ENCODE measurements at places on chromosomes 3 and 15.

- no peak for DNase-seq
Measured at GRCh38 chr15:82139823-82140268, 94.0 kb upstream of the MEX3B start.

DNA sequence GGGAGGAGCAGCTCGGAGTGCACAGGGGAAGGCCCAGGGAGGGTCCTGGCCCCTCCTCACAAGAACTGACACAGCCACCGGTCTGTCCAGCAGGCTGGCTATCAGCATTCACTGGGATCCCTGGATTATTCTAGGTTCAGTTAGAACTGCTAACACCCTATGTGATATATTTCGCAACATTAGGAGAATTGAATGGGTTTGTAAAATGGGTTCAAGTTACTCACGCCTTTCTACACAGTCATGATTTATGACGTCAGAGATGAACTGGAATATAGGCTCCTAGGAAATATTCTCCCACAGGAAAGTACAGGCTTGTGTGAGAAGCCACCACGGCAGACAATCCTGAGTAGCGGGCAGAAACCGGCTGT lies 969 bp upstream of the BSN start:
- no peak for DNase-seq

GRCh38 chr3:161770484-161771386 lies 274.1 kb downstream of the OTOL1 start:
- DNase-seq: no peak

GRCh38 chr3:187196573-187197334 lies 532 bp upstream of the RTP1 start:
- no peak for DNase-seq

DNA sequence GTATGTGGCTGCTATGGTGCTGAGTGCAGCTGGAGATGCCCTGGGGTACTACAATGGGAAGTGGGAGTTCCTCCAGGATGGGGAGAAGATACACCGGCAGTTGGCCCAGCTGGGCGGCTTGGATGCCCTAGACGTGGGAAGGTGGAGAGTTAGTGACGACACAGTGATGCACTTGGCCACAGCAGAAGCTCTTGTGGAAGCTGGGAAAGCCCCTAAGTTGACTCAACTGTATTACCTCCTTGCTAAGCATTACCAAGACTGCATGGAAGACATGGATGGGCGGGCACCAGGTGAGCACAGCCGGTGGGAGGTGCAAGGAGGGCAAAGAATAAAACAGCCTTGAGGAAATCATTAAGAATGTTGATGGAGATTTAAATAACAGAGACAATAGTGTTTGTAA lies 2.9 kb downstream of the ADPRH start:
- no peak for DNase-seq

GRCh38 chr15:101170568-101171350 lies 81.1 kb downstream of the CHSY1 start:
- no peak for DNase-seq

GRCh38 chr15:27763514-27763913 lies 335.6 kb downstream of the OCA2 start:
- DNase-seq: no peak

DNA sequence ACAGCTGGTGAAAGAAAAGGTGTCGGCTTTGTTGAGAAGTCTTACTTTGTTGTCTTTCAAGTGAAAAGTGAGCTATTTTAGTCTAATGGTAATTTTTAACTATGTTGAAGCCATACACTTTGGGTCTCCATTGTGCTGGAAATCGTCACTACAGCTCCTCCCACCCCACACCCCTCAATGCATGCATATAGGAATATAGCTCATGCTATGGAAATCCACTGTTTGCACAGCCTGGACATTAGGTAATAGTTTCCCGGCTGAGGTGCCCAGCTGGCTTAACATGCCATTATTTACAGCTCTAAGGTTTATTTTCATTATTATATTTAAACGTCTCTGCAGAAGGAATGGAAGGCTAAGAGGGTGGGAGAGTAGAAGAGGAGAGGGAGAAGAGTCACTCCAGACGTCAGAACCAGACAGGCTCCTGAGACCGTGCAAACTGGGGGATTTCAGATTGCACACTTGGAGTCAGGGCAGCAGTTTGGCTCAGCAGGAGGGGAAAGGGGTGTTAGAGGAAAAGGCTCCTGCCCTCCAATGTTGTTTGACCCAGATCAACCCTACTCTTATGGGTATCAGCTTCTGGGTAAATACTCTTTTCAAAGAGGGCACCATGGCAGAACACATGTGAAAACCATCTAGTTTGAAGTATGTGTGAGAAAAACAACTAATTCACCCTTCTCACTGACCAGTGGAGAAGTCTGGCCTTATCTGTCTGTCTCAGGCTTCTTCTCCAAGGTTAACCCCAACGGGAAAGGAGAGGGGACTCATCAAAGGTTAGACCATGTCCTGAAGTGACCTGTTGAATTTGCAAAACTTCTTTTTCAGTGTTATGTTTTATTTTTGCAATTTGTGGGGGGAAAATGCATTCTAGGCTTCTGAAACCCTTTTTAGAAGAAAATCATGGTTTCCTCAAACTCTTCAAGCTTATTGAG lies 218.7 kb upstream of the CTDSPL start:
- DNase-seq: no peak

DNA sequence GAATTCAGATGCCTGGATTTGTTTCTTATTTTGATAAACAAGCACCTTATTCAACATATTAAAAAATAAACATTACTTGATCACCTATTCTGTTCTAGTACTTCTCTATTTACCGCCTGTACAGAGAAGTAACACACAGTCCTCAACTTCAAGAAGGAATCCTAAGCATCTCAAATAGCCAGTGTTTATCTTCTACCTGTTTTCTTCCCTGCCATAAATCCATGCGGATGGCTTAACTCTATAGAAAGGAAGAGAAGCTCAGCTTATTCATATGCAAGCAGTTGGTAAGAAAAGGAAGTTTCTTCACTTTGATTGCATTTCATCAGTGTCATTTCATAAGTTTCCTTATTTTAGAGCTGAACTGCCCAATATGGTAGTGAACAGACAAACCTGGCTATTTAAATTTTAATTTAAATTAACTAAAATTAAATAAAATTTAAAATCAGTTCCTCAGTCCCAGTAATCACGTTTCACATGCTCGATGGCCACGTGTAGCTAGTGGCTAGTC lies 210.0 kb upstream of the PEX5L start:
- DNase-seq: no peak

DNA sequence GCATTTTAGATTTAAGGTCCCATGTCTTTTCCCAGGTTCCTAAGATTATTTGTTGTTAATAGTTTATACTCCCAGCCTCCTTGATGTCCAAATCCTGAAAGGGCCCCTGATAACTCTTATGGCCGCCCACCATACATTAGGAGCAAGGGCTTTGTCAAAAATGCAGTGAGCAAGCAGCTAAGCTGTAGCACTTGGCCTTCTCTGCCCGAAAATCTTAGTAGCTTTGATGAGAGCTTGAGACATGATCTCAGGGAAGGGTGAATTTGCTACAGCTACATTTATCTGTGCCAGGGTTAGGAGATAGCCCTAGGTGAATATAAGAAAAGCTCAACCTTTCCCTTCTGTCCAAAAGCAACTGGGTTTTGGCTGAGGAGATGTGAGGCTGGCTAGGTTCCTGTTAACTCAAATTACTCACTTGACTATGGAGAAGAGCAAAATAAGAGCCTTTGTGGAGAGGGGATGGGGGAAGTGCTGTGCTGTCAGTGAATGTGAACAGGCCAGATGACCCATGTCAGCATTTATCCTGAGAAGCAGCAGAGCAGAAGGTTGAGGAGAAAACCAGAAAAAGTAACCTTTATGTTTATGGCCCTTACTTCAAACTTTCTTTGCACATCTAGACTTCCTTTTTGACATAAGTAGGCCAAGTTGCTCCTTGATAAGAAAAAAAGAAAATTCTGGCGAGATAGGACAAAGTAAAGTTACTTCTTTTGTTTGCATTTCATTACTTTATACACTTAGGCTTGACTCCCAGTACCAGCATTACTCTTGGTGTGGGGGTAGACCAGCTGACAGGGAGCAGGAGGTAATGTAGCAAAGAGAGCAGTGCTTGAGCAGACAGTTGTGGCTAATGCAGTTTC lies 21.1 kb downstream of the MAPK6 start:
- peak; percentile 29 for DNase-seq

DNA sequence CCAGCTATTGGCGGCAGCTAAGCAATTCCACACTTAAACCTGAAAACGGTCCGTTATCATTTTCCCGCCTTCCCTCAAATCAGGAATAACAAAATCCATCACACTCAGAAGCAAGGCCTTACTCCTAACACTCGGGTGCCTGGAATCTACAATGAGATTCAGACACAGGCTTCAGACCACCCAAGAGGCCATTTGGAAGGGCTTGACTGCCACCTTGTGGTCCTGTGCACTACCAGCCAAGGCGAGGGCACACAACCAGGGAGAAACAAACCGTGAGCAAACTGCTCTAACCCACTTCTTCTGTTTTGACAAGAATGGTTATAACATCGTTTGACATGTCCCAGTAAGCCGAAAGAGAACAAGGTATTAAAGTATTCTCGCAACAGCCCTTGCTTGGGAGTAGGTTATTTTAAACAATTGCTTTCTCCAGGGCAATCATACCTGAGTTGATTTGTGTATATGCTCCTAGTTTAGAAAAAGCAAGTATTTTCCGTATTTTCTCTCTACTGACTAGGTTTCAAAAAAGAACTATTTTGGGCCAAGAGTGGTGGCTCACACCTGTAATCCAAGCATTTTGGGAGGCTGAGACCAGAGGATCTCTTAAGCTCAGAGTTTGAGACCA lies 40.1 kb upstream of the TAFA4 start:
- DNase-seq: peak; percentile 60

DNA sequence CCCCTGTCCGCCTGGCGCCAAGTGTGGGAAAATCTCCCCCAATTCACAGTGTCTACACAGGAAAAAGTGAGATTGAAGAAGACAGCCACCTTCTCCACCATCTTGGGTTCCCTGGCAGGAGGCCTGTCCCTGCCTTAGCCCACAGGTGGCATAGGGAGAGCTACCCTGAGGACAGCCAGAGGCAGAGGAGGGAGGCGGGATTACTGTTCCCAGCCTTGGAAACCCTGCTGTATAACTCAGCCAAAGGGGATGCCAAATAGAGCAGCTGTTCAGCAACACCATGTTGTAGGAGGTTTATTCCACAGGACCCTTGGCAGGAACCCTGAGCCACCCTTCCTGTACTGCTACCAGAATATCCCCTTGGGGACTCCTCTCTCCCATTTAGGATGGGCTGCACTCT lies 54.8 kb downstream of the PAK2 start:
- DNase-seq: no peak

DNA sequence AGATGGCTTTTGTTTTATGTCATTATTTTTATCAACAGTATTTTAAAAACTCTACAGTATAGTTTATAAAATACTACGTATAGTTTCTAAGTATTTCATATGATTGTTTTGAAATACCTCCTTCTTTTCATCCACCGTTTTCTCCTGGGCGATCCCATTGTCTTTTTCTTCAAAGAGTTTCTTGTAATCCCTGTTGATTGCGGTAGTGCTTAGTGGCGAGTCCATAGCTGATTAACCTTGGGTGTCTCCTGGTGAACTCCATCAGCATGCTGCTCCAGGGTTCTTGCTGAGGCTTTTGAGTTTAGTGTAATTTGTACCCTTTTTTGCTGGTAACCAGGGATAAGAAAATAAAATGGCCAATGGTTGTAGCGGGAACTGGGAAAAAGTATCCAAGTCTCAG lies 3.6 kb downstream of the PIAS1 start:
- no peak for DNase-seq

DNA sequence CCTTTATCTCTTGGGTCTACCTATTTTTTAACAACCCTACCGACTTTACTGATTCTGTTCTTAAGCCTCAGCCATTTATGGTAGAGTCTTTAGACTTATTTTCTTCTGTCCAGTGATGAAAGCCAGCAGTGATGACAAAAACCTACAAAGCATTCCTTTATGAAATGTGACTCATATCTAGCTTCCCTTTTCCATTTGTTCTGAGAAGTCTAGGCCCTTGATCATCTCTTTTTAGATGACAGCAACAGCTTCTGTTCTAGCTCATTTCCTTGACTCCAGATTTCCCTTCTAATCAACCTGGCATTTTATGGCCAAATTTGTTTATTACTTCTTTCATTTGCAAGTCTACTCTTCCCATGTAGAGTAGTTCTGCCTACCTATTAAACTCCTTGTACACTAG lies 36.1 kb downstream of the CFAP44 start:
- DNase-seq: no peak

DNA sequence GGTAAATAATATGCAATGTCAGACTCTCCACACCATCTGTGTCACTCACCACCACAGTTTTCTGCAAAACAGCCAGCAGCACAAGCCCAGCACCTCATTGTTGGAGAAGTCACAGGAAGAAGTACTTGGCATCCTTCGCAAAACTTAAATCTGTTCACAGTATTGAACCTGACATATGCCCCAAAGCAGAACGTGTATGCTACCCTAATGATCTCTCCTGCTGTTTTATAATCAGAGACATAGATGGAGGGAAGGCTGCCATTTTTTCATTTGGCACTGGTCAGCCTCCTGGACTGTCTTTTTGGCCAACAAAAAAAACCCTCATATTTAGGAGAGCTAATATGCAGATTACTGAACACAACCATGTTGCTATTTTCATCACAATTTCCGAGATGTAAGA lies 1272.9 kb downstream of the ROBO1 start:
- no peak for DNase-seq

GRCh38 chr3:16085884-16086608 lies 88.4 kb upstream of the GALNT15 start:
- no peak for DNase-seq

DNA sequence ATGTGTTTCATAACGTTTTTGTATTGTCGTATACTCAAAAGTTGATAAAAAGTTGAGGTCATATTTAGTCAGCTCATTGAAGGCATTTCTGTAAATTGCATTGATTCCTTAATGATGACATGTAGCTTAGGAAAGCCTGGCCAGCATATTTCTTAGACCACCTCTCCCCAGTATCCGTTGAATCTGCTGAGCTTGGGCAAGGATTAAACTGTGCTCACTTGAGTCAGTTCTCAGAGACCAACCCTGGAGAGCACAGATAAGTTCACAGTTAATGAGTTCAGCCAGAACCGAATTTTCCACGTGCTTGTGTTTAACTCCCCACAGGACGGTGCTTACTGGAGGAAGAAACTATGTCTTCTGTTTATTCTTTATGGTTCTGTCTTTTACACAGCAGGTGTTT lies 132.7 kb downstream of the SLC25A26 start:
- no peak for DNase-seq

- no peak for DNase-seq
Measured at GRCh38 chr3:156902916-156903315, 76.8 kb downstream of the LEKR1 start.

GRCh38 chr15:70853318-70853972 lies 512 bp downstream of the LARP6 start:
- peak; percentile 44 for DNase-seq

- no peak for DNase-seq
Measured at GRCh38 chr3:123092243-123092642, 25.4 kb downstream of the PDIA5 start.

GRCh38 chr3:113626503-113627371 lies 69.7 kb downstream of the USF3 start:
- DNase-seq: no peak

DNA sequence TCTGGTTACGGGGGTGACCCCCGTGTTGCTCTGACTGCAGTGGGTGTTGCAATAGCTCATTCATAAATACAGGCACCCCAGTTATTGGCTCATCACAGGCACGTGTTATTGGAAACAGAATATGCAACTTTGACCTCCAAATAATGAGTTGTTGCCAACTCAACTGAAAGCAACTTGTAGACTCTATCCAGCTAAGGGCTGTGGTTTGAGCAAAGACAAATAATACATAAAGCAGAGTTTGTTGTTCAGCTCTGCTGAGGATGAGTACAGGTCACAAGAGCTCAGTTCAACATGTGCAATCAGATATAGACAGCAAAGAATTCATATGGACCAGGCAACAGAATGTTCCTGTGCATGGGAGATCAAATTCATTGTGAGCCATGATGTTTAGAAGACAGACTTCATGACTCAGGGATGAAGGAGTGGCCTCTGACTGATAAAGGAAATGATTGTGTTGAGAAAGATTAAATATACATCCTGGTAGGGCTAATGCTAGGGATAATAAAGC lies 87.6 kb upstream of the LRIG1 start:
- DNase-seq: no peak
